Activated CD8-positive, alpha-beta memory T cell treated with anti-CD3 and anti-CD28 coated beads, Interleukin-2, amount 50 U/mL, for 4 hours (primary cell): ENCODE measurements at places on chromosomes 3 and 15.

- no peak for DNase-seq
Observed at GRCh38 chr15:94240480-94240879, 9.1 kb downstream of the MCTP2 start.

- no peak for DNase-seq
Observed at GRCh38 chr15:92178911-92179310, 214.8 kb upstream of the ST8SIA2 start.

DNA sequence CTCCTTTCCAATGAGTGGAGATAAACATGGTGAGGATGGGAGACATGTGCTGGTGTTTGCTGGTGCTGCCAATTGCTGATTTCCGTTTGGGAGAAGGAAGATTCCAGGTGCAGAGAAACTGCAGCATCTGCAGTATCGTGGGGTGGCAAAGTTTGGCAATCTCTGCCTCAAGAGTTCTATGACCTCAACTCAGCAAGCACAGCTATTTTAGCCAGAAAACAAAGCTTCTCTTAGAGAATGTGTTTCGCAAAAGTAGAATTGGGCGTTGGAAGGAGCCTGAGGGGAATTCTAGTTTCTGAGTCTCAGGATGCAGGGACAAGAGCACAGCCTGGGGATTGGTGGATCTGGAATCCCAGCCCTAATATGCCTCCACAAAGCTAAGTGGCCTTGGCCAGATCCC, 18.2 kb upstream of the SHC4 start:
- no peak for DNase-seq

DNA sequence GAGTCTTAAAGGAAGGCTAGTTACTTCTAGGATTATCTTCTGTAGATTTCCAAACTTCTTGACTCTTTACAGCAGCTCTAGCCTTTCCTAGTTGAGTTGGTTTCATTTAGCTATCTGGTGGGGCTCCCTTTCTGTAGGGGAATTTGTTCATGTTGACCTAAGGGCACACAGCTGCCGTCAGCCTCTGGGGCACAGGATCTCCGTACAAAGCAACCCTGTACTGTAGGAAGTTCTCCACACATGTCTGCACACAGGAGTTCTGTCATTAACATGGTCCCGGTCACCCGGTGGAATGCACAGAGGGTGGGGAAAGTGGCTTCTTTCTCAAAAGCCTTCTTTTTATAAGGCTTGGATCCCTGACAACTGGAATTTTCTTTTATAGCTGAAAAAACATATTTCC, 88.7 kb upstream of the TNIK start:
- DNase-seq = no peak

GRCh38 chr3:129820587-129820986, 72.9 kb downstream of the TMCC1 start:
- no peak for DNase-seq

GRCh38 chr15:73134196-73134595, 81.9 kb downstream of the NEO1 start:
- DNase-seq = no peak

DNA sequence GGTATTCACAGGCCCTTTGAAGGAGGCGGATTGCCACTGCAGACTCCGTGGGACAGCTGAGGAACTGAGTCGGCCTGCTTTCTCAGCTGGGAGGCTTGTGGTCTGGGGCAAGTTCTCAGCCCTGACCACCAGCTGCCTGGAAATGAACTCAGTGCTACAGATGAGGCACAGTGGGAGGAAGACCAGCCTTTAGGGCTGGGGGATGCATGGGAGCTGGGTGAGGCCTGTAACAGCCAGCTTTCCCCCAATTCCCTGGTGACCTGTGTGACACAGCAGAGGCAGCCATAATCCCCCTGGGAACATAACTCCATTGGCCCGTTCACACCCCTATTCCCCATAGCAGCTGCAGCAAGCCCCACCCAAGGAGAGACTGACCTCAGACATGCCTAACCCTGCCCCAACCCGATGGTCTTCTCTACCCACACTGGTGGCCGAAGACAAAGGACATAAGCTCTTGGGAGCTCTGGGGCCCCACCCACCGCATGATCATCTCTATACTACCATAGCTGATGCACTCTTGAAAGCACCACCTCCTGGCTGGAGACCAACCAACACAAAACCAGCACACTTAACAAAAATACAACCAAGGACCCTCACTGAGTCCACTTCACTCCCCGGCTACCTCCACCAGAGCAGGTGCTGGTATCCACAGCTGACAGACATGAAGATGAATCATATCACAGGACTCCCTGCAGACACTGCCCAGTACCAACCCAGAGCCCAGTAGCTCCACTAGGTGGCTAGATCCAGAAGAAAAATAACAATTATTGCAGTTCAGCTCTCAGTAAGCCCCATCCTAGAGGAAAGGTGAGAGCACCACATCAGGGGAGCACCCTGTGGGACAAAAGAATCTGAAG, 24.9 kb downstream of the ZMAT3 start:
- no peak for DNase-seq

- no peak for DNase-seq
Observed at GRCh38 chr3:63135367-63135766, 142.7 kb upstream of the SYNPR start.
